ENCODE measurements at places on chromosomes 1 and 21.

DNA sequence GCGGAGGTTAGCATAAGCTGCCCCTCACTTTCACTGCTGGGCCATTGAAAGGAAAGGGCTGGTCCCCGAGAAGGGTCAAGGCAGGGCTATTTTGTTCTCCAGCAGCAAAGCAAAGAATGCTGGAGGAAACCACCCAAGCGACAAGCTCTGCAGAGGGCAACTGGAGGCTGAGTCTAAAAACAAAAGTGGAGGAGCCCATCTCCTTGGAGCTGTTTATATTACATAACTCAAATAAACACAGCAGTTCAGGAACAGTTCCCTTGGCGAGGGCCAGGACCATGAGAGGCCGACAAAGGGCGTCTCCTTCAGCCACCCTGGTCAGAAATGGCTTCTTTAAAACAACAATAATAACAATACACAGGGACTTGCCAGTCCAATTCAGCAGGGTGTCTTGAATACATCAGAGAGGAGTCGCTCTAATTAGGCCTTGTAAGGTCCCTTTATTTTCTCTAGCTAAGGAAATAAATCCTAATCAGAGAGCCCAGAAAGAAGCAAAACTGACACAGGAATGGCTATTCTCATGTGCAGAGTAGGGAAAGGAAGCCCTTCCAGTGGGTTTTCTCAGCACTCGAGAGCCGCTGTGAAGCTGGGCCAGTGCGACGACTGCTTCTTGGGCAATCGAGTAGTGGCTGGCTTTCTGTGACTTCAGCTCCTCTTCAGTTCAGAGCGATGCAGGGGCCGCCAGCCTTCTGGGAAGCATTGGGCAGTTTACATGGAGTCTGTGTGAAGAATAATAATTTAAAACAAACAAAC is 57.0 kb upstream of the TARBP1 start:
- DNase-seq, result no peak

DNA sequence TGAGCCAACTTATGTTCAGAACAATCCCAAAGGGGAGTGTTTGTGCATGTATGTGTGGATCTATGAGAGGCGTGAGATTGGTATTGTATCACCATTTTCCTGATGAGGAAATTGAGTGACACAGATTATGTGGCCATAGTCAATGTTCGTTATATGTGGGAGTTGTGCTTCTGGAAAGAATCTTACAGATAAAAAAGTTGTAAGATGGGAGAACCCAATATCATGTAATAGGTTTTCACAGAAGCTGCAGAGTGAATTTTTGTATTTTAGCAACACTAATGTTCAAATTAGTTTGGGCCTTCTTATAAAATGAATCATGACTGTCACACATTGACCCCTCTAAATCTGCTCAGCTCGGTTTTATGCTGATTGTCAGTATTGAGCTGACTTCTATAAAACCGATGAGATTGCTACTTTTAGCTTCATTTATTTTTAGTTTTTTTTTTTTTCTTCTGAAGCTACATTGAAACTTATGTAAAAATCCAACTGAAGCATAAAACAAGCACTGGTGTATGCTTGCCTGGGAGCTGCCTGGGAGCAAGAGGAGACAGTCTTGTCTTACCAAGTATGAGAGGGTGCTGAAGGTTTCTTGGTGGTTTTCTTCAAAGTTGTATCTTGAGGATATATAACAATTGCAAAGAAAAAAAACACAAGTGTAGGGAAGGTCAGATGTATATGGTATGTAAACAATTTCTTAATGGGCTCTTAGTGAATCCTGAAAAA is 4.1 kb downstream of the RWDD3 start:
- no peak for DNase-seq

GRCh38 chr1:37807555-37808368 is at the start of the genes C1orf122 and YRDC:
TSS of gene C1orf122 (plus strand) at chr1:37807790. CDS start at chr1:37808405, 615 bp downstream.
TSS of gene YRDC (minus strand) at chr1:37808208. CDS start at chr1:37808180, 28 bp downstream.
- peak; percentile 98 for DNase-seq

GRCh38 chr1:199877526-199878384 is 149.8 kb upstream of the NR5A2 start:
- no peak for DNase-seq

- peak; percentile 93 for DNase-seq
Measured at GRCh38 chr1:172443666-172444453, at the start of gene PIGC. TSS of gene PIGC (minus strand) at chr1:172444069. CDS start at chr1:172442622, 1,447 bp downstream.
